ENCODE measurements at places on chromosomes 3 and 15.

GRCh38 chr3:21509731-21510470, 241.1 kb downstream of the ZNF385D start:
- DNase-seq: no peak

DNA sequence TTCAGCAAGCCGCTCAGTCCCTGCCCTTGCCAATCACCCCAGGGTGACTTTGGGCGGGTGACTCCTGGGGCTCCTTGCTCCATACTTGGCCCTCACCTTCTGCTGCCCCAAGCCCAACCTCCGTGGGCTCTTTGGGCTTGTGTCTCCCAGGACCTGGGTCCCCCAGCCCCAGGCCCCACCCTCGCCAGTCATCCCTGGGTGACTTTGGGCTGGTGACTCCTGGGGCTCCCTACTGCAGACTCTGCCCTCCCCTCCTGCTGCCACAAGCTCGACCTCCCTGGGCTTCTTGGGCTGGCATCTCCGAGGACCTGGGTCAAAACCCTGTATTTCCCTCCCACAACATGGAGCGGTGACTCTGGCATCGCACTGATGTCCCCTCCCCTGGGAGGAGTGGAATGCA, 151.5 kb downstream of the GOLGA6L4 start:
- DNase-seq: no peak

DNA sequence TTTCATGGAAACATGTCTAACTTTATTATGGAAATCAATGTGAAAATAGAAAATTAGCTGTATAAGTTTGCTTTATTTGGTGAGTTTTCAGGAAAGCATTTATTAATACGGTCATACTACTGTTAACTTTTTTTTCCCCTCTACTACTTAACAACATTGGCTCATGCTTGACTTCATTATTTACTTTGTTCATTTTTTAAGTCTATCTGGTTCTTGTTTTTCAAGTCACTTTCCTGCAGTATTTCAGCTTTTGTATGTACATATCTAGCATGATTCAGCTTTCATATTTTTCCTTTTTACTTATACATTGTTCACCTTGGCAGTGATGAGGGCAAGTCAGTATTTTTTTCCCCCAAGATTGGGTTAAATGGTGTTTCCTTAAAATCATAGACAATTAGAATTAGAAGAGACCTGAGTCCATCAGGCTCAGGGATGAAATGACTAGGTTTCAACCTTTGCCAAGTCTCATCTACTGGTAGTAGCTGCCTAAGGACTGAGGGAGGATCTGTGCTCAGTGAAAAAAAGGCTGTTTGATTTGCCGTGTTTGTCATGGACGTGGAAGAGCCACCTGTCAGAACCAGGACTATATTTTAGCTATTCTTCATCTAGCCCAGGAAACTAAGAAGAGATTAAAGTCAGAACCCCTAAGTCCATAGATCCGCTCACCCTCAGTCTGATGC, 15.4 kb downstream of the TMOD3 start:
- DNase-seq: no peak

GRCh38 chr3:17076940-17077605, 192.3 kb downstream of the PLCL2 start:
- DNase-seq: no peak

DNA sequence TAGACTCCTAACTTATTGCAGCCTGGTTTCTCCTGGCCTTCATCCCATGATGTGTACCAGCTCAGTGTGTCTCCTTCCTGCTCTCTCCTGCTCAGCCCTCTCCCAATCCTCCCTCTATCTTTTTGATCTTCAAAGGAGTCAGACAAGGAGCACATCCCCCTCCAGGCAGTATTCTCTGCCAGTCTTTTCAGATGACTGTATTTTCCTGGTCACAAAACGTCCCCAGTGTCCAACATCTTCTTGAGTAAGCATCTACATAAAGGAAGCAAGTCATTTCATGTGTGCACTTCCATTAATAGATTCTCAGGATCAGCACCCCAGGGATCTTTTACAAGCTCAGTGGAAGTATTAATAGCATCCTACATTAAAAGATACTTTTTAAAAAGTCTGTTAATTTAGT, 148.9 kb upstream of the THBS1 start:
- DNase-seq: no peak

GRCh38 chr15:78634210-78635145, 6.5 kb downstream of the CHRNB4 start:
- no peak for DNase-seq

- no peak for DNase-seq
Observed at GRCh38 chr15:65743637-65744252, 48.3 kb downstream of the DENND4A start.

DNA sequence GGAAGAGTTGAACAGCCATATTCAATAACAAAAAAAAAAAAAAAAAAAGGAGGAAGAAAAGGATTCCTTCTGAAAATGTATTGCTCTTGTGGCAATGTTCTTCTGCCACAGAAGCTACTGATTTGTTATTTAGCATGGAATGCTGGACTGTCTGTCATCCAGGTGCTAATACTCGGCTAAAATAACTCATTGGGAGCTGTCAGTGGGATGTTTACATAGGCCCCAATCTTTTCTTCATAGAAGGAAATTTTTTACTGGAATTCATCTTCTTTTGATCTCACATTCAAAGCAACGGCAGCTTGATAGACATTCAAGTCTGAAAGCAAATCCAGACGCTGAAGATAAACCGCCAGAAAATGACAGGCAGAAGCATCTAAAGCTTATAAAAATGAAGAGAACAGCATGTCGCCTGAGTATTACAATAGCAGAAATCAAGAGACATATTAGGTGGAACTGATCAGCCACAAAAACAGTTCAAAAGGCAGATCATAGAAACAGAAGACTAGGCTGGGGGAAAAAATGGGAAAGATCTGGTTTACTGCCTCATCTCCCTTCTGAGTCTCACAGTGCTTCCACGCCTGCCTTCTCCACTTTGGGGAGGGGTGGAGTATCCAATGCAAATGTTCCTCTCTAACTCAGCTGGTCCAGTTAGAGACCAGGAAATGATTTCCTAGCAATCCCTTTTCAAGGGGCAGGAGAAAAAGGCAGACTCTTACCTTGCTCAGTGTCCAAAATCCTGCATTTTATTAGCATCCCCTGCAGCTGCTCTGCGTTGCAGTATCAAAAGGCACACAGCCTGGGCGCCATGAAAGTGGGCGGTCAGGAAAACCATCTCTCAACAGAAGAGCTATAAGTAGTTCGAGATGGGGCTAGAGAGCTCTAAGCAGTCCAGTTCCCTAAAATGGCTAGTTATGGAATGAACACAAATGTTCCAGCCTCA, 451.9 kb downstream of the FOXP1 start:
- DNase-seq: no peak

GRCh38 chr3:109853077-109853731, 515.9 kb upstream of the DPPA4 start:
- DNase-seq: no peak

DNA sequence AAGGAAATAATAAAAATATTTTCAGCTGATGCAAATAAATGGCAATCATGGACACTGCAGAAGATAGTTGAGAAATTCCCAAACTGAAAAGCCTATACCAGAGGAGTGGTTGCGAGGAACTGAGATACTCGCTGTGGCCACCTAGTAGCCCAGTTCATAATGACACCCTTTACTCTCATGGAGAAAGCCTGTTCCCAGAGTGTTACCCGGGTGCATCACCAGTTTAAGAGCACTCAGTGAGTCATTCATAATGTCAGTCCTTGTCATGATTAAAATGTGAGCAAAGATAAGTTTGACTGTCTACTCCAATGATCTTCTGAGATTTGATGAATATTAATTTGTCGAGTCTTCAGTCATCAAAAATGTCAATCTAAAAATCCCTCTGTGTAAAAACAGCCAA, 138.4 kb upstream of the LRRC3B start:
- no peak for DNase-seq

GRCh38 chr3:122952520-122952919, 75.0 kb downstream of the SEMA5B start:
- no peak for DNase-seq

DNA sequence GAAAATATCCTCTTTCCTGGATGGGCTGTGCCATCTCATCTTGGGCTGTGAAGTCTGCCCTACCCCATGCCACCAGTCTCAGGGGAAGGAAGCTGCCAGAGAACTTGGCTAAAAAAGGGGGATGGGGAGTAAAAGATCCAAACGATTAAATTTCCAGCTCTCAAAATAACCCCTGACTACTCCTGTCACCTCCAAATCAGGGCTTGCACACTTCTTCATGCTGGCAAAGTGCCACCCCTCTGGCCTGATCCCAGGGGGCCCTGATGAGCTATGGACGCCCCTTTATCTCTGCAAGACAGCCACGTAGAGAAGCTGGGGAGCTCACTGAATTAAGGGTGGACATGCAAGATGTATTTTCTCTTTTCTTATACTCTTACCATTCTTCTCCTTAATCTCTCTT, 1.2 kb upstream of the MLF1 start:
- DNase-seq: no peak

- no peak for DNase-seq
Observed at GRCh38 chr3:165797551-165797950, 39.7 kb downstream of the BCHE start.

- DNase-seq: no peak
Observed at GRCh38 chr15:53539878-53540277, 219.6 kb downstream of the WDR72 start.

DNA sequence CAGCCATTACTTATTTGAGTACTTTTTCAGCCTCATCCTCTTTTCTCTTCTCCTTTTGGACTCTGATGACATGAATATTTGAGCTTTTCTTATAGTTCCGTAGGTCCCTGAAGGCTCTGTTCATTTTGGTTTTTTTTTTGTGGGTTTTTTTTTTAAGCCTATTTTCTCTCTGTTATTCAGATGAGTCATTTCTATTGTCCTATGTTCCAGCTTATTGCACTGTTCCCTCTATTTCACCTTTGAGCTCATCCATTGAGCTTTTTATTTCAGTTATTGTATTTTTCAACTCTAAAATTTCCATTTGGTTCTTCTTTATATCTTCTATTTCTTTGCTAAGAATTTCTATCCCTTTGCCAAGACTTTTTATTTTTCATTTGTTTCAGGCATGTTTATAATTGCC, 7.2 kb upstream of the MGLL start:
- no peak for DNase-seq

- DNase-seq: no peak
Observed at GRCh38 chr3:135449046-135449445, 516.5 kb upstream of the PPP2R3A start.

- DNase-seq: no peak
Observed at GRCh38 chr3:110093411-110093810, 756.1 kb upstream of the DPPA4 start.

DNA sequence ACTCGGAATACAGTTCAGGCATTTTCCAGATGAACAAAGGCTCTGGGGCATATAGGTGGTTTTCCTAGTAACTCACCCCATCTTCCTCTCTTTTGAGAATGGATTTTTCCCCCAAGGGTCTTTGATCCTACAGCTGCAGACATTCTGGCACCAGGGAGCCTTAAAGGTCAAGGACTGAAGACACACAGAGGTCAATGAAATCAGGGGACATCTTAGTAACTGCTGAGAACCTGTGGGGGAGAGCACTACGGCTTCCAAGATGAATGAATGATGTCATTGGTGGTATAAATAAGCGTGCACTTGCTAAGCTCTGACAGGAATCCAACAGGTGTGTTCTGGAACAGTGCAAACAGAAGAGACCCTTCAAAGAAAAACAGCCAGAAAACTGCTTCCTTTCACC, 36.3 kb downstream of the TMEM212 start:
- DNase-seq: no peak

GRCh38 chr3:194421-194820, 2.1 kb upstream of the CHL1 start:
- no peak for DNase-seq

DNA sequence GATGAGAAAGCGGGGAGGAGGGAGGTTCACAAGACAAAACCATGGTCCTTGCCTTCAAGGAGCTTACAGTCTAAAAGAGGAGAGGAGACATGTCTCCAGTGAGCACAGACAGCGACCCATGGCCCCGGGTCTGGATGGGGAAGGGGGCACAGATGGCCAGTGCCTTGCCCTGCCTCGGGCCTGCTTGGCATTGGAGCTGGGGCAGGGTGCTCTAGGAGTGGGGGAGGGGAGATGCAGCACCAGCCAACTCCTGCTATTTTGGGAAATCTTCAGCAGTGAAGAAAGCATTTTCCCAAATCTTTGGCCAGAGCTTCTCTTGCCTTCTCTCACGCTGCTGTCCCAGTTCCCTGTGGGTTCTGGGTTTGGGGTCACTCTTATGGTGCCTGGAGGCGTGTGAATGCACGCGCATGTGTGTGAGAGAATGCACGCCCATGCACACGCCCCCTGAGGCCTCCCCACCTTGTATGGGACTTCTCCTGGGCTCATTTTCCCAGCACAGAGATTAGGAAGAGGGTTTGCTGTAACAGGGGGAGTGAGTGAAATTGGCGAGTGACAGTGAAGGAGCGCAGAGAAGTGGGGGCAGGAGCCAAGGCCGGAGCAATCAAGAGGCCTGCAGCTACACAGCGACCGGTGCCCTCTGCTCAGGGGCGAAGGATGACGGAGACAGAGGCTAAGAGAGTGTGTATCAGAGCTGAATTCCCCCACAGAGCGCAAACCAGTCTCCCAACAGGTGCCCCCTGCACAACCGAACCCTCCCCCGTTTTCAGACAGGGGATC, 71.5 kb downstream of the SEMA5B start:
- DNase-seq: no peak

DNA sequence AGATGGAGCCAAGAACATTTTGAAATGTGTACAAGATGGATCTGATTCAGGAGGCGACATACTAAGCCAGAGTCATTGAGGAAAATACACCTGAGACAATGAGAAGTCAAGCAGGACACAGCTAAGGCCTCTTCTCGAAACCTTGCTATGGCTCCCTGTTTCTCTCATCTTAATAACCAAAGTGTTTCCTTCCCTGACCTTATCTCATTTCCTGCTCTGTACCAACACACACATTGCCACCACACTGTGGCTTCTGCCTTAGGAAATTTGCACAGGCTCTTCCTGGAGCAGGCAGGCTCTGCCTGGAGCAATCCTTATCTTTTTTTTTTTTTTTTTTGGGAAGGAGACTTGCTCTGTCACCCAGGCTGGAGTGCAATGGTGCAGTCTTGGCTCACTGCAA, 36.6 kb downstream of the OXSM start:
- DNase-seq: no peak

GRCh38 chr3:126412841-126413692, 18.4 kb downstream of the CFAP100 start:
- no peak for DNase-seq
